Endothelial cell (in vitro differentiated cells): ENCODE measurements at places on chromosomes 5 and 9.

DNA sequence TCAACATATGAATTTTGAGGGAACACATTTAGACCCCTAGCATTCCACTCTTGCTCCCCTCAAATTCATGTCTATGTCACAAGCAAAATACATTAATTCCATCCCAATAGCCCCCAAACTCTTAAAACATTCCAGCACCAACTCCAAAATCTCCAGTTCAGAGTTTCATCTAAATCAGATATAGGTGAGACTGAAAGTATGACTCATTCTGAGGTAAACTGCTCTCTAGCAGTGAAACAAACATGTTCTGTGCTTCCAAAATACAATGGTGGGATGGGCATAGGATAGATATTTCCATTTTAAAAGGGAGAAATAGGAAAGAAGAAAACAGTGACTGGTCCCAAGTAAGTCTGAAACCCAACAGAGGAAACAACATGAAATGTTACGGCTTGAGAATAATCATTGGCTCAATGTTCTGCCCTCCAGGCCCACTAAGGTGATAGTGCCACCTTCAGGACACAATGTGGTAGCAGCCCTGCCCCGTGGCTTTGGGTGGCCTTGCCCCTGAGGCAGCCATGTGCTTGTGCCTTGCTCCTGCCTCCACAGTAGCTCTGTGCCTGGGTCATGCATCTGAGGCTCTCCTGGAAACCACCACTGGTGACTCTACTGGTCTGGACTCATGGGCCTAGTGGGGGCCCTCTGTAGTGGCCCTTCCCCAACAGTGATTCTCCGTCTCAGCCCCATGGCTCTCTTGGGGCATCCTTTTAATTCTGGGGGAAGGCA, 36.4 kb upstream of the IPPK start:
- peak; percentile 60 for DNase-seq
- no peaks in the 10 kb centered on the region for H3K27me3 ChIP-seq

DNA sequence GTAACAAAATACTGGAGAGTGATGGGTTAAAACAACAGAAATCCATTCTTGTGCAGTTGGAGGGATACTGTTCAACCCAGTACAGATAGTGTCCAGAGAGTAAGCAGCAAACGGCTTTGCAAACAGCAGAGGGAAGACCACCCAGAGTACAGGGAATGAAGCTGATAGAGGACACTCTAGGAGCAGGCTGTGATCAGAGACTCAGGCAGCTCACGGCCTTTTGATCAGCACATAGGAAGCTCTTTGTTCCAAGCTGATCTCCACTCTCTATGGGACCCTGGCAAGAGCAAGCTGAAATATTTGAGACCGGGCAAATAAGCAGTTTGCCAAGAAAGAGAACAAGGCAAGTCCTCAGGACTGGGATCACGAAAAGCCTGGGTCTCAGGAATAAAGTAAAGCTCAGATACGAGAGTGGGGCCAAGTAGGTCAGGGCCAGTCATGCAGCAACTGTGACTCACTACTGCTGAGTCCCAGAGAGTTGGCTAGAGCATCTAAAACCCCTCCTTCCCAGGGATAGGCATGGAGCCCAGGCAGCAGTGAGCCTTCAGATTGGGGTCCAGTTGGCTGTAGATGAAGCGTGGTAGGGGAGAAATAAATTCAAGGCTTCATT, 52.4 kb downstream of the MELK start:
- no peak overlapping the region for H3K27ac ChIP-seq
- H3K4me3 ChIP-seq = no peak overlapping the region
- no peaks in the 10 kb centered on the region for H3K36me3 ChIP-seq
- no peak for DNase-seq
- no peaks in the 10 kb centered on the region for H3K4me1 ChIP-seq

DNA sequence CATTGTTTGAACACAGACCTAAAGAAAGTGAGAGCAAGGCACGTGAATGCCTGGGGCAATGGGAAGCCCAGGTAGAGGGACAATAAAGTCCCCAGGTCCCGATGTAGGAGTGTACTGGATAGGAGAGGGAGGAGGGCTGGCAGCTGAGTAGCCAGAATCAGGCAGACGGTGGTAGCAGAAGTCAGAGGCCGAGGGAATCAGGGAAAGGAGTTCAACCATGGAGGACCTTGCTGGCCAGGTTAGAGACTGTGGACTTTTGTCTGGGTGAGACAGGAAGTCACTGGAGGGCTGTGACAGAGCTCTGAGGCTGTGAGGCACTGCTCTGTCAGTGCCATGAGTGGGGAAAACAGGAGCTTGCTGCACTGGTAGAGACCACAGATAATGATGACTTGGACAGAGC, 248.2 kb downstream of the EFNA5 start:
- no peak for DNase-seq
- no peak overlapping the region for H3K4me3 ChIP-seq
- no peaks in the 10 kb centered on the region for H3K4me1 ChIP-seq
- H3K36me3 ChIP-seq = no peaks in the 10 kb centered on the region
- H3K27me3 ChIP-seq = no peaks in the 10 kb centered on the region
- no peak overlapping the region for H3K27ac ChIP-seq

- H3K4me3 ChIP-seq = no peak overlapping the region
- no peak for DNase-seq
- no peak overlapping the region for H3K27ac ChIP-seq
- H3K36me3 ChIP-seq = no peaks in the 10 kb centered on the region
Measured at GRCh38 chr9:109861918-109862317, 81.9 kb downstream of the PALM2AKAP2 start.

GRCh38 chr9:128786681-128787601, at the start of gene TBC1D13:
TBC1D13 (plus strand) TSS chr9:128787253; CDS start chr9:128787354, 101 bp downstream.
- H3K4me3 ChIP-seq = peak within 1 kb of the TSS; percentile 96
- peaks cover 9% of the 10 kb centered on the region for H3K27me3 ChIP-seq
- H3K4me1 ChIP-seq = peaks cover 16% of the 10 kb centered on the region
- peak within 1 kb of the TSS; percentile 98 for H3K27ac ChIP-seq
- H3K36me3 ChIP-seq = peaks cover 2% of the 10 kb centered on the region

GRCh38 chr9:105291422-105291859, 47.0 kb downstream of the SLC44A1 start:
- no peaks in the 10 kb centered on the region for H3K36me3 ChIP-seq
- H3K4me1 ChIP-seq = peaks cover 55% of the 10 kb centered on the region
- no peak for DNase-seq
- H3K4me3 ChIP-seq = no peak overlapping the region

GRCh38 chr5:34609951-34610441, 46.1 kb upstream of the RAI14 start:
- DNase-seq = no peak
- H3K36me3 ChIP-seq = no peaks in the 10 kb centered on the region
- H3K4me1 ChIP-seq = no peaks in the 10 kb centered on the region
- H3K4me3 ChIP-seq = no peak overlapping the region
- H3K27me3 ChIP-seq = no peaks in the 10 kb centered on the region

GRCh38 chr5:168315416-168316138, 24.1 kb downstream of the WWC1 start:
- H3K27me3 ChIP-seq = peaks cover 2% of the 10 kb centered on the region
- no peak overlapping the region for H3K27ac ChIP-seq
- no peak for DNase-seq

DNA sequence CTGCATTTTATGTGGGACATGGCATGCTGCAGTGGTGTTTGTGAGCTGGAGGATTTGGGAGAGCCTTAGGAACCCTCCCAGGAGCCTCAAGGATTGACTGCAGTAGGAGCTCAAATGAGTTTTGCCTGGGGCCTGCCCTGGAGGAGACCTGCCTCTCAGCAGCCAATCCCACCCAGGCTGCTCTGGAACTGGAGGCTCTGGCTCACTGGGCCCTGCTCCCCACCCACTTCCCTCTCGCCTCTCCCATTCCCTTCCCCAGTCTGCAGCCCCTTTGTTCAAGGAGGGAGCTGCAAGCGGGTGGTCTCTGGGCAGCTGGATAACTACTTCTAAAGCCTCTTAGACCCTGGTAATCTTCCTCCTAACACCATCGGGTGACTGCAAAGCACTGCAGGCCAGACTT, 24.2 kb downstream of the KCNIP1 start:
- no peak overlapping the region for H3K4me3 ChIP-seq
- H3K36me3 ChIP-seq = no peaks in the 10 kb centered on the region
- peaks cover 9% of the 10 kb centered on the region for H3K4me1 ChIP-seq
- DNase-seq = no peak
- H3K27ac ChIP-seq = no peak overlapping the region

DNA sequence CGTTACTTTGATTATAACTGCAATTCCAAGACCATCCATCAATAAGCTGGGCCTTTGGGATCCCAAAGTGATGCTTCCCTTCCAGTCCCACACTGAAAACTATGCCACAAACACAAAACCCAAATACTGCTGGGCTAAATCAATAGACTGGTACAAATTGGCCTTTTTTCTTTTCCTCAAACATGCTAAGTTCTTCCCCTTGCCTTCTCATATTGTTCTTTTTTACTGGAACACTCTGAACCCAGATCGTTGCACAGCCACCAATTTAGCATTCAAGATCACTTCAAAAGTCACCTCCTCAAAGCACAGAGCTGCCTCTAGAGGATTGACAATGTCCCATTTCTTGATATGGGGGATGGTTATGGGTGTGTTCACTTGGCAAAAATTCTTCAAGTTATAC, 66.0 kb downstream of the ACTL7B start:
- no peak for DNase-seq
- H3K27ac ChIP-seq = no peak overlapping the region
- peaks cover 1% of the 10 kb centered on the region for H3K27me3 ChIP-seq
- H3K36me3 ChIP-seq = no peaks in the 10 kb centered on the region
- H3K4me3 ChIP-seq = no peak overlapping the region

DNA sequence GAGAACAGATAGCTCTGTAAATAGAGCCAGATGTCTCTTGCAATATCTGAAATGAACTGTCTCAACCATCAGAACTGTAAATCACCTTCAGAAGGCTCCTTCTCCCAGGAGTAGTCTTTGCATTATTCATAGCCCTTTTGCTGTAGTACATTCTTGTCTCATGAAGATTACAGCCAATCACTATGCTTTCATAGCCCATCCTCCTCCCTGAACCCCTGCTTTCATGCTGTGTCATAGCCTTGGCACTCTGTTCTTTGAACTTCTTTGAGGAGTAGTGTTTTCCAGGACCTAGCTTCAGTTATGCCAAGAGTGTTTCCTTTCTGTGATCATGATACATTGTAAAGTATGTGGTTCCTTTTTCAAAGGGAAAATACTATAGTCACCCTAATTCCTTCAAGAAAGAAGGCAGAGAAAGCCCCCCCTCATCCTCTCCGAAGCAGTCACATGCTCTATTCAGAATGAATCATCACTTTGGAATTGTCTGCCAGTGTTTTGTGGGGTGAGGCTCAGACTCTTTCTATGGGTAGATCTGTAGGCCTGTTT, 61.1 kb downstream of the GRIA1 start:
- no peak for DNase-seq
- H3K4me3 ChIP-seq = no peak overlapping the region
- H3K27ac ChIP-seq = no peak overlapping the region
- H3K36me3 ChIP-seq = no peaks in the 10 kb centered on the region
- no peaks in the 10 kb centered on the region for H3K27me3 ChIP-seq
